SW480 (cell line): ENCODE measurements at places on chromosomes 1 and 21.

GRCh38 chr1:7617826-7618225 is 153.3 kb upstream of the VAMP3 start:
- DNase-seq: no peak

GRCh38 chr1:197695961-197696360 is 79.3 kb downstream of the DENND1B start:
- no peak for DNase-seq

GRCh38 chr1:110309139-110309538 is 30.0 kb upstream of the RBM15 start:
- no peak for DNase-seq

DNA sequence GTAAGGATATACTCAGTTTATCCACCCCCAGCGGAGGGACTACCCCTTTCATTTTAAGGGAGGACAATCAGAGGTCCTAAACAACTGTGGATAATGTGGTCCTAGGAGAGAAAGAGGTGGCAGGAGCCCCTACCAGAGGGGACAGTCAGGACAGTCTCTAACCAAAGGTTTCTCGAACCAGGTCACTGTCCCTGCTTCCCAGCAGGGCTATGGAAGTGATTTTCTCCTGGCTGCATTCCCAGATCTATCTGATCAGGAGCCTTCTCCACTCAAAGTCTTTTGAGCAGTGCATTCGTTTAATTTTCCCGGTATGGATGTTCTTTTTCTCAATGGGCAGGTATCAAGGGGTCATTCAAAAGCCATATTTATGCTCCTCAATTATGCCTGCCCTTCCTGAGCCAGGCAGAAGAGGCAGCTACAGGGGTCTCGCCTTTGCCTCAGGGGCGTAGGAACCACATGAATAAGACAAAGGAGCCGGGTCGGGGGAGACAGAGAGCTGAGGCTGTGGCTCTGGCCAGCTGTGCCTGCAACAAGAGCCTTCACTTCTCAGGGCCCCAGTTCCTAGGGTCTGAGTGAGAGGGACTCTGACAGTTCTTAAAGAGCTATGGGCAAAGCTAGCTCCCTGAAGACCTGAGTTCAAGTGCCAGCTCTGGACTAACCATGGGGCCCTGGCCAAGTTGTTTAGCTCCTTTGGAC is 62.5 kb upstream of the DMRTB1 start:
- no peak for DNase-seq

DNA sequence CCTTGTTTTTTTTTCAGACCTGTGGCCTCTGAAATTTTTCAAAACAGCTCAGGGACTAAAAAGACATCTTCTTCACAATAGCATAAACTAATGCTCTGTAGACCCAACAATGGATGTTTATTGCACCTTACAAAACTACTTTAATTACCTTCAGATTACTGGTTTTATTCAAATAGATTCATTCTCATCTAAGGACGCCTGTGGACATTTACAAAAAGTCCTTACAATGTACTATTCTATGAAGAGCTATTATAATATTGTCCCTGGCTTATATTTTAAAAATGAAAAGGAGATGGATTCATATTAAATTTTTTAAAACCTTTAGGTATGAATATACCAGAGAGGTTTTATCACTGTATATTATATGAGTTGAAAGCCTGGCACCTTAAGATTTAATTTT is 238.4 kb upstream of the NR5A2 start:
- DNase-seq: no peak

DNA sequence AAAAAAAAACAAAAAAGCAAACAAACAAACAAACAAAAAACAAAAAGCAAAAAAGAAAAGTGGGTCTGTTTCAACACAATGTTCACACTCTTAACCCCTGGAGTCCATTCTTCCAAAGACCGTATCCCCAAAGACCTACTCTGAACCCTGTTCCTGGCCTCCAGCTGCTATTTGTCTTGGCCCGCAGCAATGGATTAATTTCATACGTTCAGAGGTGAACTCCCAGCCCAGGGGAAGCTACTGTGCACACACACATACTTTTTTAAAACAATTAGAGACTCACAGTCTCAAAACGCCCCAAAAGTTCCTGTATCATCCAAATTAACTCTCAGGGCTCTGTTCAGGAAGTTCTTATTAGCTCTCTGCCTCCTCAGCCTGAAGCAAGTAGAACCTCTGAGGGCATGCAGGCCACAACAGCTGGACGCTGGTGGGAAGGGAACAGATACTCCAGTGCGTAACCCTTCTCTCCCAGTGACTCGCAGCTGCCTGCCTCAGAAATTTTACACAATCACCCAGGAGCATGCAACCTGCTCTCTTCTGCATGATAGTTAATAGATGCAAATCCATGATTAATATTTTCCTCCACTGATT is 395.4 kb downstream of the RRAGC start:
- no peak for DNase-seq

DNA sequence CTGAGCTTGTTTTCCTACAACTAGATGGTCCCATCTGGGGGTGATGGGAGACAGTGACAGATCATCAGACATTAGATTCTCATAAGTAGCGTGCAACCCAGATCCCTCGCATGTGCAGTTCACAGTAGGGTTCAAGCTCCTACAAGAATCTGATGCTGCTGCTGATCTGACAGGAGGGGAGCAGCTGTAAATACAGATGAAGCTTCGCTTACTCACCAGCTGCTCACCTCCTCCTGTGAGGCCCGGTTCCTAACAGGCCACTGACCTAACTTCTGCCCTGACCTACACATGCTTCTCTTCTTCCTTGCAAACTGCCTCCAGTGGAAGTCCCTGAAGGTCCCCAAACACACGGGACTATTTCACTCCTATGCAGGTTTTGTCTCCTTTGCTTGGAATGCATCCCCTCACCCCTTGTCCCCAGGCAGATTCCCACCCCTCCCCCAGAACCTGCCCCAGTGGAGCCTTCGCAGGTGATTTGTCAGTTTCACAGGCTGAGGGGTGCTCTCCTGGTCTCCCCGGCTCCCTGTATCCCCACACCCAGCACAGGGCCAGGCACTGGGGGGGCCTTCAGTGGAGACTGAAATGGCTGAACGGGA is 5.7 kb upstream of the ZBTB48 start:
- no peak for DNase-seq

DNA sequence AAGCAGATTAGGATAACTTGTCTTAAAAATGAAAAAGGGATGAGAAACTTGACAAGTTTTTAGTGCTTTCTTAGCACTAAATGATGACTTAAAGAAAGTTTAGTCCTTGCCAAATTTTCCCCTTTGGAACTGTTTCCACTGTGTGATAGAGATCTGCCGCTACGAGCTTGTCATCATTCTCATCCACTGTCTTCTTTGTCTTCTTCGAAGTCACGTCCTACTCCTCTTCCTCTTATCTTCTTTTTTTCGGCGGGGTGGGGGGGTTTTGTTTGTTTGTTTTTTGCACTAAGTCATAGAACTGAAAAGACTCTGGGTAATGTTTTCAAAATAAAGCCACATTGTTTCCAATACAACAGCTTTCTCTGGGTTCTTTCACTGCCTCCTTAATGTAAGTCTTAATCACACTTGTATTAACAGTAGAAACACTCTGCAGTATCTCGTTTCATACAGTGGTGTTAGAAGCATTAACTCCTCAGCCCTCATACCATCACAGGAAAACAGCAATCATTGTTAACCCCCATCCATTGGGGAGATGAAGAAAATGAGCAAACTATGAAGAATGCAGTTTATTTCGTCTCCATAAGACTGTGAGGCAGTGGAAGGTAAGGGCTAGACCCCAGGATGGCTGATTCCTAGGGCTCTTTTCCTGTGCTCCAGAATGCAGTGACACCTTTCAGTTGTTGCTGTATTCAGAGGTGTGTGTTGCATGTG is 81.8 kb downstream of the OLFML2B start:
- DNase-seq: no peak

- no peak for DNase-seq
These were observed 90.1 kb downstream of the TENT5C start for GRCh38 chr1:117695796-117696490.

GRCh38 chr1:187121661-187122060 is 292.9 kb downstream of the PLA2G4A start:
- no peak for DNase-seq

DNA sequence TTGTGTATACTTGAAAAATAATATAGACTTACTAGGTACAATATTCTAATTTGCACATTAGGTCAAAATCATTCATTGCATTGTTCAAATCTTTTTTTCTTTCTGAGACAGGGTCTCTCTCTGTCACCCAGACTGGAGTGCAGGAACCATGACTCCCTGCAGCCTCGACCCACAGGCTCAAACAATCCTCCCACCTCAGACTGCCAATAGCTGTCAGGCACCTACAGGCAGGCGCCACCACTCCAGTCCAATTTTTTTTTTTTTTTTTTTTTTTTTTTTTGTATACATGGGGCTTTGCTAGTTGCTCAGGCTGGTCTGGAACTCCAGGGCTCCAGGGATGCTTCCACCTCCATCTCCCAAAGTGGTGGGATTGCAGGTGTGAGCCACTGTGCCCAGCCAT is 656.9 kb downstream of the KCNT2 start:
- no peak for DNase-seq

GRCh38 chr21:29775462-29775861 is 164.3 kb downstream of the GRIK1 start:
- DNase-seq: no peak

GRCh38 chr1:79100385-79100784 is 93.9 kb upstream of the ADGRL4 start:
- DNase-seq: no peak

GRCh38 chr1:23473037-23473800 is 10.8 kb downstream of the ASAP3 start:
- peak; percentile 58 for DNase-seq

- no peak for DNase-seq
These were observed 22.6 kb downstream of the COQ8A start for GRCh38 chr1:226962421-226963391.

DNA sequence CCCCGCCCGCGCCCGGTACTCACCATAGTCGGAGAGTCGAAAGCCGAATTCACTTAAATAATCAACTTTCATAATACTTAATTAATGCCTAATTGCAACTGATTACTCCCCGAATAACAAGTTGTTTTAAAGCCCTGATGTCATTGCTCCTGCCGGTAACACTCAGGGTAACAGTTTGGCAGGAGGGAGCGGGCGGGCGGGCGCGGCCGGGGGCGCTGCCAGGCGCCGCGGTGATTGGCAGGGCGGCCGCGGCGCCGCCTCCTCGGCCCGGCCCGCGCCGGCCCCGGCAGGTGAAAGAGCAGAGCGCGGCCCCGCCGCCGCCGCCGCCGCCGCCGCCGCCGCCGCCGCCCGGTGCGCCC is 102.2 kb downstream of the CASZ1 start:
- peak; percentile 55 for DNase-seq

DNA sequence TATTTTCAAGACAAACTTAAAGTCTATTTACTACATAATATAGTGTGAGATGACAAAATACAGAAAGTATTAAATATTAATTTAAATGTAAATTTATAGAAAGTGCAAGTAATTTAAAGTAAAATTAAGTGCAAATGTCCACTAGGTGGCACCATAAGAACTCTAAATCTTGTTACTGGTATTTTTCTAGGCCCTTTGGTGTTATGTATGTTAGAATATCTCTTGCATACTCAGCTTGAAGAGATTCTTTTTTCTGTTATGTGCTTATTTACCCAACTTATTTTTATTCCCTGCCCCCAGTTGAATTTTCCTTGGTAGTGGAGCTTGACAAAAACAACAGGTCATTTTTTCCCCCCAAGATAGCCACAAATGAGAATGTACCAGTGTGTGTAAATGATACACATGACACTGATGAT is 71.5 kb downstream of the RPS6KC1 start:
- DNase-seq: peak; percentile 57

DNA sequence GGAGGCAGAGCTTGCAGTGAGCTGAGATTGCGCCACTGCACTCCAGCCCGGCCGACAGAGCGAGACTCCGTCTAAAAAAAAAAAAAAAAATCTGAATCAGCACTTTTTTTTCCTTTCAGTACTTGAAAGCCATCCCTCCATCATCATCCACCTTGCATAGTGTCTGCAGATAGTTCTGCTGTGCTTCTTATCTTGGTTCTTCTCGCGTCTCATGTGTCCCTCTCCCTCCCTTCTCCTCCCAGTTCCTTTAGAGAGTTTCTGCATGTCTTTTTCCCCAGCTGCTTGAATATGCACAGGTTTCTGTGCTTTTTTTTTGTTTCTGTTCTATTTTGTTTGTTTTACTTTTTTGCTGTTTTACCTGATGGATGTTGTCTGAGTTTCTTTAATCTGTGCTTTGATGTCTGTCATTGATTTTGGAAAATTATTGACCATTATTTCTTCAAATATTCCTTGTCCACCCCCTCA is 3.9 kb upstream of the COL18A1 start:
- no peak for DNase-seq

DNA sequence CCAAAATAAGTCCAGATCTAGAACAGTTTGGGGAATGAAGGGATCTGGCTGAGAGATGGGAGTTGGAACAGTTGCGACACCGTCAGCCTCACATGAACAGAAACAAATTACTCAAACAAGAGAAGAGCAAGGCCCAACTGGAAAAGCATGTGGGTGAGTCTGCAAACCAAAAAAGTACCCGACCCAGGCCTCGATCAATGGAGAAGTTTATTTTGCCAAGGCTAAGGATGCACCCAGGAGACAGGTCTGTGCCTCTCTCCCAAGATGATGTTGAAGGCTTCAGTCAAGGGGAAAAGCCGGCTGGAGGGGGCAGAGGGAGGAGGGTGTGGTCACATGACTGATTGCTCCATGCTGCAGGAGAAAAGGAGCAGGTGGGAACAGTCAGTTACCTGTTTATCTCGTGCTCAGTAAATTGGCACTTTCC is 42.3 kb downstream of the KRTAP10-1 start:
- no peak for DNase-seq

DNA sequence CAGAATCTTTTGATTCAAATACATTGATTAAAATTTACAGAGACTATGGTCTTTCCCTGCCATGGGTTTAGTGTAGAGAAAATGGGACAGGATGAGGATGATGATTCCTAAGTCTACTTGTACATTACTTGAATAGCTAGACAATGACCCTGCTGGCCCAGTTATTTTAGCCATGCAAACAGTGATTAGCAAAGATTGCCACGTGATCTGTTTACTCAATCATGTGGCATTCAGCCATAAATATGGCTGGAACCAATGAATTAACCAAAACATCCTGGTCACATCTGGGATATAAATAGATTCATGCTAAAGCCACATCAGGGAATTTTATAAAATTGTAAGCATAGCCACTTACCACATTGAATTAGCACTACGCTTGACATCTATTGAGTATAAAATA is 167.3 kb downstream of the PBX1 start:
- DNase-seq: no peak

GRCh38 chr1:177517546-177517945 is 346.8 kb downstream of the BRINP2 start:
- no peak for DNase-seq

- DNase-seq: no peak
These were observed 92.8 kb upstream of the CDC42BPA start for GRCh38 chr1:227411066-227411465.

- no peak for DNase-seq
These were observed 6.4 kb upstream of the GBP5 start for GRCh38 chr1:89279011-89279466.

DNA sequence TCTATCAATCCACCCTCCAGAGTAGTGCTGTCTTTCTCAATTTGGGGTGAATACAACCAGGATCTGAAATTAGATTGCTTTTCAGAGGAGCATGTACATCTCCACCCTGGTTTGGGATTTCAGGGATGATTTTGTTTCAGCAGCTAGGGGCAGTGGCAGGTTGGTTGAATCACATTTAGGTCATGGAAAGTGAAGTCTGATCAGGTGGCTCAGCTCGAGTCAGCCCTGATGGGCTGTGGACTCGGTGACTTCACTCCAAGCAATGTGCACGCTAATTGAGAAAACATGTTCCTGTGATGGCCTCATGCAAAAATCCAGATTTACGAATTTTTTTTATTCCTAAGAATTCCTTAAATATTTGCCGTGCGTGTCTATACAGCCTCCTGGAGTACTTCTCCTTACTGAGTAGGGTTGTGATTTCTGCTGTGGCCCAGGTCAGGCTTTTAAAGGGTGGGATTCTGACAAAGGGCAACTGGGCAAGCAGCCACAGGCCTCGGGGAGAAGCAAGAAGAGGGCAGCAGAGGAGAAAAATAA is 7.5 kb downstream of the NGF start:
- no peak for DNase-seq
